ENCODE measurements at places on chromosomes 12 and 14.

GRCh38 chr12:124497039-124497438 is 70.4 kb downstream of the NCOR2 start:
- no peak for DNase-seq

GRCh38 chr12:57754411-57755193 is at the start of gene MARCHF9:
Gene MARCHF9 (plus strand): TSS chr12:57755103. CDS start chr12:57755529, 426 bp downstream.
- peak; percentile 72 for DNase-seq

GRCh38 chr14:37034410-37035285 is 137.8 kb downstream of the SLC25A21 start:
- peak; percentile 46 for DNase-seq

DNA sequence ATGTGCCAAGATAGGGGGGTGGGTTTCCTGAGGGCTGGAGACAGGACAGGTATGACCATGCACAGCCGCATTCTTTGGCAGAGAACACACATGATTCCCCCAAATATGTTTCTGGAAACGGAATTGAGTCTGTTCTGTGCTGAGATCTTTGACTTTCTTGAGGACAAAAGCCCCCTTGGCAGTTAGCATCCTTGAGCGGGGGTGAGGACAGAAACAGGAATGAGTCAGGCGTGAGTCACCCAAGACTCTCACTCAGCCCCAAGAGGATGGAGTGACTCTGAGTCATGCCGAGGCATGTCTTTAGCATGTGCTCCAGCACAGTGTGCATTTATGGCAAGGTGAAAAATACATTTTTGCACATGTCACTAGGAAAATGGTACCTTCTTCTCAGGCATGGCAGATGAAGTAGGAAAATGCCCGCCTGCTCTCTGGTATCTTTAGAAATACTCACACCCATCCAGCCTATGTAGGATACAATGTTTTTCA is 52.1 kb downstream of the DAD1 start:
- DNase-seq: peak; percentile 16

- DNase-seq: peak; percentile 31
These were observed 245.9 kb downstream of the NPAS3 start for GRCh38 chr14:33184587-33184986.

DNA sequence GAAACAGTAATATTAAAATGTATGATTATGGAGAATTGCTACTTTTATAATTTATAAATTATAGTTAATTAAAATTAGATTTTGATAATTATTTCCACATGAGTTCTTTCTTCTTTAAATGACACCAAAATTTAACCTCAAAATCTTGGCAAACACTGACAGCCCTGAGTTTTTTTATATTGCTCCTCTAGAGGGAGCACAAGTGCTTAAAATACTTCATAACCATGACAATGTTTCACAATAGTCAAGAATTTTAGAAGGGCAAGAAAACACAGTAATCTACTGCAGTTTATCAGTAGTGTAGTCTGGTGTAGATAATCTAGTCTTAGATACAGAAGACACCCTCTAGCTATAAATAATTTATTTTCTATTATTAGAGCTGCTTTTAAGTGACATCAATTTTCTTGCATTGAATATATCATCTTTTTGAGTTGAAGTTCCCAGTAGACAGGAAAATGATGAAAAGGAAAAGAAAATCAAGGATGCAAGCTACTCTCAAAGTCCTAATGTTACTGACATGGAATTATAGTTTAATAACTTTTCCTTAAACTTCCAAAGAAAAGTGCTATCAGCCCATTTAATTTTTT is 14.3 kb upstream of the PTGER2 start:
- peak; percentile 73 for DNase-seq
